WTC11 (cell line): ENCODE measurements at places on chromosomes 16 and 17.

- DNase-seq, result no peak
Observed at GRCh38 chr17:5672141-5672540, 87.8 kb upstream of the NLRP1 start.

DNA sequence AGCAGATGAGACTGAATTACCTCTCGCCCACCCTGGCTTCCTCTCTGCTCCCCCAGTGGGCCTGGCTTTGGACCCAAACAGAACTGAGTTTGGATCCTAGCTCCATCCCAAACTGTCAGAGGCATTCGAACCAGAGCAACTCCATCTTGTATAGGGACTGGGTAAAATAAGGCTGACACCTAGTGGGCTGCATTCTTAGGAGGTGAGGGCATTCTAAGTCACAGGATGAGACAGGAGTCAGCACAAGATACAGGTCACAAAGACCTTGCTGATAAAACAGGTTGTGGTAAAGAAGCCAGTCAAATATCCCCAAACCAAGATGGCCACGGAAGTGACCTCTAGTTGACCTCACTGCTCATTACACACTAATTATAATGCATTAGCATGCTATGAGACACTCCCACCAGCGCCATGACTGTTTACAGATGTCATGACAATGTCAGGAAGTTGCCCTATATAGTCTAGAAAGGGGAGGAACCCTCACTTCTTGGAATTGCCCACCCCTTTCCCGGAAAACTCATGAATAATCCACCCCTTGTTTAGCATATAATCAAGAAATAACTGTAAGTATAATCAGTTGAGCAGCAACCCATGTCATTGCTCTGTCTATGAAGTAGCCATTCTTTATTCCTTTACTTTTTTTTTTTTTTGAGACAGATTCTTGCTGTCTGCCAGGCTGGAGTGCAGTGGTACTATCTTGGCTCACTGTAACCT is 44.4 kb downstream of the LYRM1 start:
- no peak for DNase-seq

GRCh38 chr16:621526-622105 is 9.2 kb upstream of the WFIKKN1 start:
- DNase-seq, result no peak

DNA sequence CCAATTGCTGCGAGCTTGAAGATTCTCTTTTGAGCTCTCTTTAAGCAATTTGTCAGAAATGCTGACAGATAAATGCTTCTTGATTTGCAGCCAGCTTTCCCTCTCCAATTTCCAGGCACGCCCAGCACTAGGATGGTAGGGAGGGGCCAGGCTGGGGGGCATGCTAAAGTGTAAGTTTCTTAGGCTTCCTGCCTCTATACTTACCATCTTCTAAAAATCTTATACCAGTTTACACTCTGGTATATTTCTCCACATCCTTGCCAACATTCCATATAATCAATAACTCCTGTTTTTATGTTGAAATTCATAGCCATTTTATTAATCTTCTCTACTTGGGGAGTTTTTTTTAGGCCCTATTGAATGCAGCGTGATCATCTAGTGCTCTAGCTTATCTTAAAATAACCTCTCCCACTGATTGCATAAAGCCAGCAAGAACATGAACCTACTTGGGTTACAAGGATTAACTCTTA is 17.5 kb downstream of the ACSF2 start:
- no peak for DNase-seq

- peak; percentile 78 for DNase-seq
Observed at GRCh38 chr17:3965118-3965800, 1.0 kb upstream of the ATP2A3 start.

- DNase-seq, result no peak
Observed at GRCh38 chr17:31462261-31462660, 70.8 kb downstream of the RAB11FIP4 start.

- DNase-seq, result peak; percentile 90
Observed at GRCh38 chr17:21511363-21512195, 135.4 kb downstream of the KCNJ12 start.

- DNase-seq, result no peak
Observed at GRCh38 chr17:37466471-37466870, 23.2 kb upstream of the DUSP14 start.
